NCI-H446 (cell line): ENCODE measurements at places on chromosomes 2 and 18.

- DNase-seq = no peak
Measured at GRCh38 chr18:55433648-55434047, 154.3 kb downstream of the TCF4 start.

DNA sequence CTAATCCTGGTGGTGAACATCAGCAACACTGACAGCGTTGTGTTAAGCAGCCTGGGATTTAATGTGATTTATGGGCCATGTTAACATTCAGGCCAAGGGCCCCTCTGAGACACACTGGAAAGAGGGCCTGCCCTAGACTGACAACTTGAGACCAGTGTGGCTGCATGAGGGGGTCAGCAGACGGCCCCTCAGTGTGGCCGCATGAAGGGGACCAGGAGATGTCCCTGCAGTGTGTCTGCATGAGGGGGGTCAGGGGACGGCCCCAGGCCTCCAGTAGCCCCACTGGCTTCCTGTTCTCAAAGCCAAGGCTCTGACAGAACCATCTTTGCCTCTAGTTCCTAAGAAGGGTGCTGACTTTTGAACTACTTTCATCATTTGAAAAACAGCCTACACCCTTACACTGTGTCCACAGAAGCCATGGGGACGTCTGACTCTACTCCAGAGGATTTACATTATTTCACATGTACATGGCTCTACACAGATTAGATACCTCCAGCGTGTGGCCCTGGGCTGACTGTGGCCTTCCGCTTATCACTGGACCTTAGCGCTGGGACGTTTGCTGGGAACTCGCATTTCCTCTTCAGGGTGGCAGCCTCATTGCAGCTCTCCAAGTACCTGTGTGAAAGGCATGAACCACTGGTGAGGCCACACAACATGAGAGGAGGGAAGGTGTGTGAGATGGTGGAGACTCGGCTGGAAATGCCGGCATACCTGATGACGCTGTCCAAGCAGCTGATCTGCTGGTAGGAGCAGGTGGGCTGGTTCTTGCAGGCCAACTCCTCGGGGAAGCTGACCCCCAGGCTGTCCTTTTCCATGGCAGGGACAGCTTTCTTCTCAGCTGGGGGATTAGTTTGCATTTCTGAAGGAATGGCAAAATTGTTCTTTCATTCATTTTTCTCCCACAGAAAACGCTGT lies 18.2 kb upstream of the HES6 start:
- no peak for DNase-seq

- DNase-seq = no peak
Measured at GRCh38 chr2:109545828-109546713, 67.7 kb downstream of the SEPTIN10 start.

- DNase-seq = no peak
Measured at GRCh38 chr2:136055929-136056688, 61.8 kb downstream of the CXCR4 start.

DNA sequence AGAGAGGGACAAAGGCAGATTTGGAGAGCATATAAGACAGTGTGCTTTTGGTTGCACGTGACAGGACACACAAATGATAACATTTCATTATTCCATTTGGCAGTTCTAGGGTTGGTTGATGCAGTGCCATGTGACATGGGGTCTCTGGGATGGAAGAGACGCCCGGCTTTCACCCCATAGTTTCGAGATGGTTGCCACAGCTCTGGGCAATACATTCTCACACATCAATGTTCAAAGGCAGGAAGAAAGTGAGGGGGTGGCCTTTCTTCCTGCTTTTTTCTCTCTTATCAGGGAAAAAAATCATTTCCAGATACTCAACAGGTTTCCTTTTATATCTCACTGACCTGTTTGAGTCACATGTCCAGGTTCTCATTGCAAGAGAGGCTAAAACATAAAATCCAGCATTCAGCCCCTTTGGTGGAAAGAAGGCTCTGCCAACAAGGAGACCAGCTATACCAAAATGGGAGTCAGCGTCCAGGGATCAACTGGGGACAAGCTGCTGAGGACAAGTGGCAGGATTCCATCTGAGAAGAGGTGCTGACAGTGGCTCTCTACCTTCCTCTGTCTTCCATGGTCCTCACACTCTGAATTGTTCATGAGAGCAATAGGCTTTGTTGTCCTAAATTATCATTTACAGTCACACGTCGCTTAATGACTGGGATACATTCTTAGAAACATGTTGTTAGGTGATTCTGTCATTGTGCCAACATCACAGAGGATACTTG lies 29.1 kb upstream of the ANKRD44 start:
- no peak for DNase-seq

DNA sequence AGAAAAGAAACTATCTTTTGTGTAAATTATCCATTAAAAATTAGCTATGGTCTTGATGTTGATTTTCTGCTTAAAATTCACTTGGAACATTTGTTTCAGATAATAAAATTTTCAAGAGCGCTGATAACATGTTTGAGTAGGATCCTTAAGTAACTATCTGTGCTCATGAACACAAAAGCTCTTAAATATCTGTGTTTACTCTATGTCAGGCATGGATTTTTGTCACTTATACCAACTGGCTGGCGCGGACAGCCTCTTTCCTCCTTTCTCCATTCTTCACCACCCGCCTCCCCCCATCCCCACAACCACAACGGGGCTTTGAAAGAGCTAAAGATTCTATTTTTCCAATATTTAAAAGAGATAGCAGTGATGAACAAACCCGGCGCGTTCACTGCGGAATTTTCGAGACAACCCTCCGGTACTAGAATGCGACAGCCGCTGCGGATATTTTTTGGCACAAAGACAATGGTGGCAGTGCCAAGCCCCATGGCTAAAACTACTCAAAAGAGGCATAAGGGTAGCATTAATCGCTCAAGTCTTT lies 181.5 kb downstream of the TCF4 start:
- DNase-seq = peak; percentile 88

- DNase-seq = no peak
Measured at GRCh38 chr2:239583879-239584859, 183.3 kb upstream of the HDAC4 start.

GRCh38 chr2:71558300-71559051 lies 105.1 kb downstream of the DYSF start:
- no peak for DNase-seq

- DNase-seq = no peak
Measured at GRCh38 chr18:57864615-57865121, 61.6 kb upstream of the ATP8B1 start.

- DNase-seq = no peak
Measured at GRCh38 chr2:167689444-167689843, 558.0 kb downstream of the STK39 start.

DNA sequence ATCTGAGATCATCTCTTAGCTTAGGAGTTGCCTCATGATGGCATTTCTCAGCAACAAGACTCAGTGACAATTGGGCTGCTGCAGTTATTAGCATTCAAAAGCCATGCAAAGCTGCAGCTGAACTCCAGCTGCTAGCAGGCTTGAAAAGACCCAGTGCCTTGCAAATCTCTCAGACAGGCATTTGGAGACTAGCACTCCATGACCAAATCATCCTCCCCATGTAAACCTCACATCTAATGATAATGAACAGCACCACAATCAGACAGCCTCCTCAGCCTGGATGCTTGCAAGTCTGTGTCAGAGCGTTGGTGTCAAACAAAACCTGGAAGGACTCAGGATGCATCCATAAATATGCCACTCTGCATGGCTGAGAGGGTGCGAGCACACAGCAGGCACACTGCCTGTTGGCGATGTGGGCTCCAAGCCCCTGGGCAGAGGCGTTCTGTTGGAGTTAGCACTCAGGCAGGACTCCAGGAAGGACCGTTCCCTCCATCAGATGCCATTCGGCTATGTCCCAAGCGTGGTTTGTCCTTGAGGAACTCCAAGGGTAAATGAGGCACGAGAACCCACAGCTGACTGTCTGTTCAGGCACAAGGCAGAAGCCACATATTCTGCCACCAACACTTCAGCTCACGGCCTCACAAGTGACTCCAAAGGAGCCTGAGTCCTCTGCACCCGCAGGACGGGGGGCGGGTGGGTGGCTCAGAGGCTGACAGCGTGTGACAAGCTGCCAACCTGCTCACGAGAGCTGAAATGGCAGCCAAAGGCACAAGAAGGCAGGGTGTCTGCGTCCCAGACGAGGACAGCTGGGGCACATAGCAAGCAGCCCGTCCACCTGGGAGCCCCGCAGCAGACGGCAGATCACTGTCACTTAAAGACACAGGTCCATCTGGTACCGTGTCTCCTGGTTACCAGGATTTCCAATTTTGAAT lies 183.8 kb downstream of the MYT1L start:
- peak; percentile 38 for DNase-seq

GRCh38 chr2:27370816-27371620 lies 602 bp downstream of the SNX17 start:
- DNase-seq = no peak

GRCh38 chr2:45043174-45043573 lies 33.9 kb upstream of the SIX2 start:
- DNase-seq = no peak

DNA sequence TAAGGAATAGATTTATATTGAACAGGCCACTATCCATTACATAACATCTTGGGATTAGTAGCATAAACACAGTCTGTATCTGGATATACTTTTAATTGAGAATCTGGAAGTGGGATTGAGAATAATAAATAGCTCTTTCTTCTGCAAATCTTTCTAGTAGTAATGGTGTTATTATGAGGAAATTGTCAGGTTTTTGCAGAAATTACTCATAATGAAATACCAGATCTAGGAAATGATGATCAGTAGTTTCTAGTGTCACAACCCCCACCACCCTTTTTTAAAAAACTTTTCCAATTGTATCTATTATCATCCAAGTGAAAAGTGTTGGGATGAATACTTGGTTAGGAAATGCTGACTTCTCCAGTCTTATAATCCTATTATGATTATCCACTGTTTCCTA lies 18.7 kb downstream of the NBEAL1 start:
- DNase-seq = no peak
